ENCODE measurements at places on chromosomes 1 and 21.

- no peak for DNase-seq
Observed at GRCh38 chr1:203325418-203326091, 20.2 kb downstream of the BTG2 start.

DNA sequence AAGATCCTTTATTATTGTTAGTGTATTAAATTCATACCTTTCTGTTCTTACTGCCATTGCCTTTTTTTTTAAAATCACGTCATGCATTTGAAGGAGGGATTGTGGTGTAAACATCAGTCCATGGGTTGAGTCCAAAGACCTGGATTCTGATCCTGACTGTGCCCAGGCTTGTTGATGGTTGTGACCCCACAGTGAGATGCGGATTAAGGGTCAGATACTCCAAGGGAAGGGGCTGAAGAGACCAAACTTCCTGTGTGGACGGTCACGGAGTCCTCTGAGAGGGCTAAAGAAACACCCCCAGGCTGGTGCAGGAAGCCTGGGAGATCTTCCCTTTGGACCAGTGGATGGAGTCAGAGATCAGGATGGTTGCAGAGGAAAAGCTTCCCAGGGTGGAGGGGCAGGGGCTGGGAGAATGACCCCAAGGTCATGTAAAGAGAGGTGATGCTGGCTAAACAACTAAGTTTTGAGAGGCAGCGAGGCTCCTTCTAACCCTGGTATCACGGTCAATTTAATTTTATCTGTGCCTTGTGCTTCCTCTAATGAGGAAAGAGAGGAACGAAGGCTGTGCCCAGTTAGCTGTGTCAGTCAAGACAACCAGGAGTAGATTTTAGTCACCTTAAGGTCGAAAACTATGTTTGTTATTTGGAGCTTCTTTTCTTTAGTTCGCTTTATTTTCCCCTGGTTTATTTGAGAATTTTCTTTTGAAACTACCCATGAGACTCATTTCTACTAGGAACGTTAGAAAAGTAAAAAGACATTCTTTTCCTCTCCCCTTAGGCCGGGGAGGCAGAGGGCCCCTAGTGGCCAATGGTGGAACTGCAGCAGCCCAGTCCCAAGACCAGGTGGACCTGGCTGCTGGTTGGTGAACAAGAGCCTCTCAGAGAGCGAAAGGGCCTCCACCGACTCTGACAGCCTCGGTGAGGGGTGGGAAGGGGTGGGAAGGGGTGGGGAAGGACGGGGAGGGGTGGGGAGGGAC is 8.7 kb upstream of the GPR161 start:
- DNase-seq, result peak; percentile 79

DNA sequence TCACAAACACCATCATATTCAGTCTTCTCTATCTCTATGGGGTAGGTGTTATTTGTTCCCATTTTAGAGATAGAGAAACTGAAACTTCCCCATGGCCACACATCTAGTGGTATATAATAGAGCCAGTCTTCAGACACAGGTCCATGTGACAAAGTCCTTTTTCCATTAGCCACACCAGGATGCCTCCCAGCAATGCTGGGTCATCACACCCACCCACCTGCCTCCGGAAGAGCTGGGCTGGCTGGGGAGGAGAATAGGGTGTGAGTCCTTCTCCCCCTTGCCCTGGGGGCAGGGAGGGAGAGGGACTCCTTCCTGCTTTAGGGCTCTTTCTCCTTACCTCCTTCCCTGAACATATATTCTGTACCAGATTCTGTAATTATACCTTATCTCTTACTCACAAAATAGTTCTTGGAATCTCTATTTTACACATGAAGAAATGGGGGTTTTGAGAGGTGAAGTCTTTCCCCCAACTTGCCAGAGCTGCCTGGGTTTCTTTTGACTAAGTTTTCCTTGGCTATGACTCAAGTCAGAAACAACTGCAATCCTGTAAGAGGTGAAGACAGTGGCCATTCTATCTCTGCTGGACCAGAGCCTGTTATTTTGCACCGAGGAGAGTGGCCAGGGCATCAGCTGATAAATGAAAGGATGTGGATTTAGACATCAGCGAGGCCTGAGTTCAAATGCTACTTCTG is 30.0 kb downstream of the SOX13 start:
- no peak for DNase-seq

DNA sequence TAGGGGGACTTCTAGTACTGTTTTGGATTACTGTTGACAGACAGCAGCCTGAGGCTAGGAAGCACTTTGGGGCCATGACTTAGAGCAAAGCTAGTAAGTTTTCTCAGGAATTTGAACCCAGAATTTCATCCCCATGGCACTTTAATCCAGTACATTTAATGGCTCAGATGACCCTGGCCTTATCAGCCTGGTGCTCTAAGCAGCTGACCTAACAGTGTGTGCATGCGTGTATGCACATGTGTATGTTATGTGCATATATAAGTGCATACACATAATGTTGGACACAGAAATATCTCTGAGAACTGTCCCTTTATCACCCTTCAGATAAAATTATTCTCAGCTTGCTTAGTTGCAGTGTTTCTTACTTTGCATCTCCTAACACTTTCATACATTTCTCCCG is 115.0 kb downstream of the CLIC6 start:
- no peak for DNase-seq

DNA sequence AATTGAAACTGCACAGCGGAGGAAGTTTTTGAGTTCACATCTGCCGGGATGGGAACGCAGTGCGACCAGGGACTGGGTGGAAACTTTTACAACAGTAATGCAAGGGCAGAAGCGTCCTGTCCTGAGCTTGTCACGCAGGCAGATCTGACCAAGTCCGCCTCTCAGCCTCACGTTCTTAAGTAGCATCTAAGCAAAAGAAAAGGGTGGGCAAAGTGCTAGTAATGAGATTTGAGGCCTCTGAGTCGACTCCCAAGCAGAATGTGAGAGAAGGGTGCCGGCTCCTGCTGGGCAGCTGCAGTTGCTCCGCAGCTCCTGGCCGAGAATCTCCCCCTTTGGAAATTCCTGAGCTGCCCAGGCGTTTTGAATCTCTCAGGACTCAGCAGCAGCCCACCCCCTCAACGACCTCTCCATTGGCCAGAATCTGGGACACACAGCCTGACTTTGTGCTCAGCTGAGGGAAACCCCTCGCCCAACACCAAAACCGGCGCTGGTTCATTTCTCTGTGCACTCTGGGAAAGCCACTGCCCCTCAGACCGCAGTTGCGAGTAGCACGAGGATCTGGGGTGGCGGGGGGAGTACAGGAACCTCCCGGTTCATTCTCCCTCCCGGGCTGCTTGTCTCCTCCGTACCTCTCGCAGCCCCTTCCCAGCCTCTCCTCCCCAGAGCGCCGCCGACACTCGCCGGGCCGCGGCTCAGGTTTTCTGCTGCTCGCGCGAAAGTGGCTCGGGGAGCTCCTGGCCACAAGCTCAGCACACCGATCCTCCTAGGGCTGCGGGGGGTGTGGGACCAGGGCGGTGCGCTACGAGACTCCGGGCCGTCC is 913 bp upstream of the S1PR1 start:
- DNase-seq, result no peak

- no peak for DNase-seq
Observed at GRCh38 chr1:165441166-165441880, 3.6 kb downstream of the RXRG start.

DNA sequence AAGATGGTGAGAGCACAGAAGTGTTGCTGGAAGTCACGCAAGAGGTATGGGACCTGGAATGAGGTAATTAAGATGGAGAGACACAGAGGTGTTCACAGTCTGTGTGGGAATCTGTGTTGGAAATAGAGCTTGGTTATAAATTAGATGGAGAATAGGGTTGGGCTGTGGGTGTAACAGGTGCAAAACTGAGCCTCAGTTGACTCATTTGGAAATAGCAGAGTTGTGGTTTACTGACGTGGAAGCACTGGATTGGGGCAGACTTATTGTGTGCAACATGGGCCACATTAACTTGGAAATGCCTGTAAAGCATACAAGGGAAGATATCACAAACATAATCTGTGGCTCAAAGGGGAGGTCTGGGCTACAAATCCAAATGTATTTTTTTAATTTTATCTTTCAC is 13.0 kb downstream of the CAMSAP2 start:
- DNase-seq, result no peak

- DNase-seq, result no peak
Observed at GRCh38 chr1:45594412-45594811, 10.6 kb downstream of the NASP start.

DNA sequence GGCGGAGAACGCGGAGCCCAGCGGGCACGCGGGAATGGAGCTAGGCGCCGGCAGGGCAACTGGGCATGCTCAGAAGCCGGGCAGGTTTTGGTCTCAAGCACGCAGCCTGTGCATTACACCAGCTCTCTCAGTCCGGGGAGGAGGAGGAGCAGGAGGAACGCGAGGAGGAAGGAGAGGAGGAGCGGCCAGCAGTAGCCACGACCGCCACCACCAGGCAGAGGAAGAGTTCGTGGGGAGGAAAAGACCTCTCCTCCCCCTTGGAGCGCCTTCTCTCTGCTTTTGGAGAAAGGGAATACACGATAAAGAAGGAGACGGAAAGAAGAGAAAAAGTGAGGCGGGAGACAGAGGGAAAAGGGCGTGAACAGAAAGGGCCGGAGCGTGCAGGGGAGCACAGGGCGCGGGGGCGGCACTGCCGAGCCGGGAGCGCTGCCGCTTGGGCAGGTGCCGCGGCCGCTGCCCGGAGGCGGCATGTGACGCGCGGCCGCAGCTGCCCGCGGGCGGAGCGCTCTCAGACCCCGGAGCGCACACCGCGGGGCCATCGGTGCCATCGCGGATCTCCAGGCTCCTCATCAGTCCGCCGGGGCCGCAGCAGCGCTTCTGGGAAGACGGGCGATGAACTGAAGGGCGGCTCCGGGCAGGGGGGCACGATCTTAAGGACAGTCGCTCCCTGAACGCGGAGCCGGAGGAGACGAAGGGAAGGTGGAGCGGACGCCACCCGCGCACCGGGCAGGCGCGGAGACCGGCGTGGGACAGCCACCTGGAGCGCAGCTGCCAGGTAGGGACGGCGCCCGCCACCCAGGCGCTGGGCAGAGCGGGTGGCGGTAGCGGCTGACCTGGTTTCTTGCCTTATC is at the start of gene CHRM3:
Gene CHRM3 (plus strand): TSS at position 116 of the 851 bp plus-strand sequence. CDS start 520,884 bp downstream, outside the sequence.
- peak; percentile 49 for DNase-seq

DNA sequence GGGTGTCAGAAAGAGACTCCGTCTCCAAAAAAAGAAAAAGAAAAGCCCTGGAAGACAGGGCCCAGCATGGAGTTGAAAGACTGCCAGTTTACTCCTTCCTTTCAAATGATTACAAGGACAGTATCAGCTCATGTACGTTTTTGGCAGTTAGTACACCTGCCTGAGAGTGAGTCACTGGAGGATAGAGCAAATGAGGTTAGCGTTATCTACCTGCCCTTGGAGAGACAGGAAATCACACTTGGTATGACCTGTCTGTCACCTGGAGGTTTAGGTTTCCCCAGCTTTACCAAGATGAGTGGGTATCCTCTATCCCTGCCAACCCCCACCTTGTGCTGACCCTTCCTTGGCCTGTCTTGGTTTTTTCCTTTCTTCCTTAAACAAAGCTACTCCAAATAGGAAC is 96.8 kb upstream of the BMP8A start:
- no peak for DNase-seq

GRCh38 chr1:28249013-28249865 is 10.1 kb upstream of the SESN2 start:
- no peak for DNase-seq

GRCh38 chr1:53686091-53686964 is 52.6 kb downstream of the GLIS1 start:
- DNase-seq, result no peak

- DNase-seq, result no peak
Observed at GRCh38 chr1:12600880-12601633, 17.0 kb downstream of the DHRS3 start.

DNA sequence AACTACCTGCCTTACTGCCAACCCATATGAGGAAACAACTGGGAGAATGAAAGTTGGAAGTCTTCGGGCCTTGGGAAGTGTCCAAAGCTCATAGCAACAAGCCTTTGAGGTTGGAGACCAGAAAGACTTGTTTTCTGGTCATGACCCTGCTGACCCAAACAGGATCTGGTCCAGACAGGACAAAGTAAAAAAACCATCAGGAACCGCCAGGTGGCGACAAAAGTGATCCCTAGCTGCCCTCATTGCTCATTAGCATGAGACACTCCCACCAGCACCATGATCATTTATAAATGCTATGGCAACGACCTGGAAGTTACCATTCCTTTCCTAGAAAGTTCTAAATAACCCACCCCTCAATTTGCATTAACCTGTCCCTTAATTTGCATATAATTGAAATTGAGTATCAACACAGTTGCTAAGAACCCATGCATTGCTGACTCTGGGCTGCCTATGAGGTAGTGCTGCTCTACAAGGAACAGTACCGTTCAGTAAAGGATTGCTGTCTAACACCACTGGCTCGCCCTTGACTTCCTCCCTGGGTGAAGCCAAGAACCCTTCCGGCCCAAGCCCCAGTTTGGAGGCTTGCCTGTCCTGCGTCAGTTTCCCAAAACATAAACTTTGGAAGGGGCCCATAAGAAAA is 89.0 kb downstream of the URB2 start:
- no peak for DNase-seq

DNA sequence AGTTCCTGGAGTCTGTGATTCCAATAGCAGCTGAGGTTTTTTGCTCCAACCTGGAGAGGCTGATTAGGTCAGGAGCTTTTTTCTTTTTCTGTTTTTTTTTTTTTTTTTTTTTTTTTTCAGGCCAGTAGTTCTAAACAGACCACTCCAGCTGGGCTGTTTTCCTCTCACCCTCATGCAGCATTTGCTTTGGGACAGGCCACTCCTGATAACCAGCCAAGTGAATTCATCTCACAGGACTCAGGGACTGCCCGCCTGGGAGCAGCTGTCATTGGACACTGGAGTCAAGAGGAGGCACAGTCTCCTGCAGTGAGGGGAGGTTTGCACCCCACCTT is 22.9 kb downstream of the PLXNA2 start:
- DNase-seq, result no peak

GRCh38 chr1:19369396-19370090 is 57.4 kb downstream of the SLC66A1 start:
- no peak for DNase-seq

- DNase-seq, result no peak
Observed at GRCh38 chr1:234985007-234985370, 143.6 kb downstream of the TOMM20 start.

GRCh38 chr1:14143777-14144176 is 443.8 kb downstream of the PRDM2 start:
- DNase-seq, result no peak

GRCh38 chr1:234899041-234899729 is 229.5 kb downstream of the TOMM20 start:
- no peak for DNase-seq

DNA sequence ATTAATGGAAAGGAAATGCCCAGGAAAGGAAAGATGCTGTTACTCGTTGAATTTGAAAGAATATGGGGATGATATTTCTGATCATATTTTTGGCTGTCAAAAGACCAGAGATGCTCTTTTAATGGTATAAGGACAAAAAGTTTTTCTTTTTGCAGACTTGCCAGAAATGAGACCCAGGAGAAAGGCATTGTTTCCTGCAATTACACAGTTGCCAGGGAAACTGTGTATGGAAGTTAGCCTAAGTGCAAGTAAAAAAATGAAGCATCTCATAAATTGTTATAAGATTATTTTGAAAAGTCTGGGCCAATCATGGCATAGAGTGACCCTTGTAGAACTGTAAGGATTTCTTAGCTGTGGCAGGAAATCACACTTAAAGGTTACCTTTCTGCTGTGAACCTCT is 155.7 kb upstream of the BEND5 start:
- no peak for DNase-seq

Data from KG1 (cell line).